Myocyte (in vitro differentiated cells): ENCODE measurements at places on chromosomes 13 and 19. TPM values are rescaled to one million over a fixed set of nuclear protein-coding genes. Genes with fewer than 3 reads are reported as not detected.

Gene KLK15
- total RNA-seq = not detected in 2 replicates

GRCh38 chr19:45293682-45294081, 29.0 kb downstream of the CKM start:
- DNase-seq = no peak

Gene C13orf42
- not detected in 2 replicates for total RNA-seq

Gene CYP4F3
- not detected in 2 replicates for total RNA-seq

- DNase-seq = no peak
Observed at GRCh38 chr19:48553676-48554384, 1.9 kb downstream of the SULT2B1 start.

- no peak for DNase-seq
Observed at GRCh38 chr19:6274756-6275155, 5.0 kb downstream of the MLLT1 start.

Gene SYT3
- not detected in 2 replicates for total RNA-seq

- no peak for DNase-seq
Observed at GRCh38 chr19:39481229-39481545, 549 bp downstream of the TIMM50 start.

DNA sequence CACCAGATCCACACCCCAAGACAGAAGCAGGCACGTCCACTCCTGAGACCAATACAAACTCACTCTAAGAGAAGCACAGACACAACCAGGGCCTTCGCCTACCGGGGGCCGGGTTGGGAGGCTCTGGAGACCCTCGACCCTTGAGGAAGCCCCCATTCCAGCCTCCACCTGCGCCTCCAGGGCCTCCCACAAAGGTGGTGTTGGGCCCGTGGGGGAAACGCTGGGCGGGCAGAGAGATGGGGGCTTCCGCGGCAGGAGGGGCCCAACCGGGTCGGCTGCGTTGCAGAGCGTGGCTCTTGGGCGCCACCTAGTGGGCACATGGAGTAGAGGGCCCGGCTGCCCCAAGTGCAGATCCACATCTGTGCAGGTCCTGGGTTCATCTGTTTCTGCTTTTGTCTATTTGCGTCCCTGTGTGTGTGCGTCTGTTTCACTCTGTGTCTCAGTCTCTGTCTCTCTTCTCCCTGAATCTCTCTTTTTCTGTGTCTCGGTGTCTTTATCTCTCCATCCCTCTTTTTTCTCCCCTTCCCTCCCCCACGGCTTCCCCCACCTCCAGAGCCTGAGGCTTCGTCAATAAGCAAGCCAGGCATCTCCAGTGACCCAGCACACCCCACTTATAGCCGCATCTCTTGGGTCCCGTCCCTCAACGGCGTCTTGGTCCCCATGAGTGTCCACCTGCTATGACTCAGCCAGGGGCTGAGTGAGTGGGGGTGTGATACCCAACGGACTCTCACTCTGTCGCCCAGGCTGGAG, 10.5 kb upstream of the TINCR start:
- peak; percentile 49 for DNase-seq

Gene C19orf53
- 147 and 150 TPM in 2 replicates for total RNA-seq

- no peak for DNase-seq
Observed at GRCh38 chr19:10979951-10980381, 19.1 kb downstream of the SMARCA4 start.

- no peak for DNase-seq
Observed at GRCh38 chr13:43446126-43446525, 340.6 kb downstream of the ENOX1 start.

DNA sequence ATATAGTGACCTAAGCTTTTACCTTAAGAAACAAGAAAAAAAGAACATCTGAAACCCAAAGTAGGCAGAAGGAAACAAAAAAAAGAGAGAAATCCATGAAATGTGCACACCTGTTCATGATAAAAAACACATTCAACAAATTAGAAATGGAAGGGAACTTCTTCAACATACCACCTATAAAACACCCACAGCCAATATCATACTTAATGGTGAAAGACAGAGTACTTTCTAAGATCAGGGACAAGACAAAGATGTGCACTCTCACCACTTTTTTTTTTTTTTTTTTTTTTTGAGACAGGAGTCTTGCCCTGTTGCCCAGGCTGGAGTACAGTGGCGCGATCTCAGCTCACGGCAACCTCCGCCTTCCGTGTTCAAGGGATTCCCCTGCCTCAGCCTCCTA, 29.2 kb downstream of the ZNF45 start:
- DNase-seq = no peak

GRCh38 chr19:58229255-58229639, 533 bp downstream of the ZNF544 start:
- peak; percentile 37 for DNase-seq

Gene CCL25
- total RNA-seq = not detected in 2 replicates

DNA sequence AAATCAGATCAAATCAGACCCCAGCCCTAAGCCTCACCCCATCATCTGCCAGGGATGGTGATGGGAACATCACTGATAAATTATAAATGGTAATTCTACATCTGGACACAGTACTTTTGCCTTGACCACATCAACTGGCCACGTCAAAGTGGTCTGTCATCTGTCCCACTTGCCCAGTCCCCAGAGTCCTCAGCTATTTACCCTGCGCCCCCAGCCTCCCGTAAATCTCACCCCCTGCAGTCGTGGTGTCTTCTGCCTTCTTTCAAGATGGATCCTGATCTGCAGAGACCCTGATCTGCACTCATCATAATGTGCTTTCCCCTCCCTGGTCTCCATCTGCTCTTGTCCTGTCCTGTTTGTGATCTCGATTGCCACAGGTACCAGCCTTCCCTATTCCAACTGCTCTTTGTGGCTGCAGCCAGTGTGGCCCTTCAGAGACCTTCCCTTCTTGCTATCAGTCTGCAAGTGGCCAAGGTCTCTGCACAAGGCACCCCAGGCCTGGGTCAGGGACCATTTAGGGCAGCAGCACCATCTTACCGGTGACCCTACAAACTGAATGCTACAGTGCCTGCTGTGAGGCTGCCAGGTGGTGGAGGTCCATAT, 26.7 kb upstream of the POP4 start:
- no peak for DNase-seq

Gene APOE
- total RNA-seq = 4,388 and 5,075 TPM in 2 replicates

DNA sequence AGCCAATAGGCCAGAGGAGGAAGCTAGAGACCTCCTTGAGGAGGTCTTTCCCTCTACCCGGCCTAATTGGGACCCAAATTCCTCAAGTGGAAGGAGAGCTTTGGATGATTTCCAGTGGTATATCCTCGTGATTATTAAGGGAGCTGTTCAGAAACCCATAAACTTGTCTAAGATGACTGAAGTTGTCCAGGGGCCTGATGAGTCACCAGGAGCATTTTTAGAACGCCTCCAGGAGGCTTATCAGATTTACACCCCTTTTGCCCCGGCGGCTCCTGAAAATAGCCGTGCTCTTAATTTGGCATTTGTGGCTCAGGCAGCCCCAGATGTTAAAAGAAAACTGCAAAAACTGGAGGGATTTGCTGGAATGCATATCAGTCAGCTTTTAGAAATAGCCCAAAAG, 198.1 kb downstream of the ZNF486 start:
- DNase-seq = peak; percentile 16

Gene JUND
- 244 and 299 TPM in 2 replicates for total RNA-seq

- DNase-seq = no peak
Observed at GRCh38 chr19:50178320-50178719, 15.2 kb upstream of the IZUMO2 start.

DNA sequence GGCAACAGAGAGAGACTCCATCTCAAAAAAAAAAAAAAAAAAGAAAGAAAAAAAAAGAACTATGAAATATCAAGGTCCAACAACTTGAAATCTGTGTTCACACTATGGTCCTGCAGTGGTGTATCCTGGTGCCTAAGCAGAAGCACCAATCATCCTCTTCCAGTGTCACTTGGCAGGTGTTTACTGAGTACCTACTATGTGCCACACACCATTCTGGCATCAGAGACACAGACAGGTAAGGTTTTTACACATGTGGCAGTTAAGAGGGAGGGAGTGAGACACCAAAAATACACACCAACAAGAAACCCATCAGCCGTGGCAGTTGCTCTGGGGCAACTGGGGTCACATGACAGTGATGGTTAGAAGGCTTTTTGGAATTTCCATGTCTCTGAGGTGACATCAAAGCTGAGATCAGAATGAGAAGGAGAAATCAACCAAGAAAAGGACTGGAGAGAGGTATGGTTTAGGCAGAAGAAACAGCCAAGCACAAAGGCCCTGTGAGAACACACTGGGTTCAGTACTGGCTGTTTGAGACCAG, 17.6 kb downstream of the PBX4 start:
- DNase-seq = no peak

GRCh38 chr19:56108447-56109195, 12.5 kb downstream of the ZNF787 start:
- no peak for DNase-seq

Gene PSG6
- total RNA-seq = not detected in 2 replicates

DNA sequence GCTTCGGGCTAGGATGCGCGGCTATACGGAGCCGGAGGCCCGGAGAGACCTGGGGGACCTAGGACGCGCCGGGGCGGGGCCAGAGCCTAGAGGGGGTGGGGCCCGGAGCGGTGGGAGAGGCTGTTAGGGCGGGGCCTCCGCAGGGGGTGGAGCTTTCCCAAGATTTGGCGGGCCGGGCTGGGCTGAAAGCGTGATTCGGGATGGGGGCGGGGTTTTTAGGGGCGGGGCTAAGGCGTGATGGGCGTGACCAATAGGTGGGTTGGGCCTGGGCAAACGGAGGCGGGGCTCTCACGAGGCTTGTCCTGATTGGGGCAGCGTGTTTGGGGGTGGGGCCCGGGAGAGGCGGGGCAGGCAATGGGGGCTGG, 439 bp downstream of the RAB11B start:
- DNase-seq = peak; percentile 83

DNA sequence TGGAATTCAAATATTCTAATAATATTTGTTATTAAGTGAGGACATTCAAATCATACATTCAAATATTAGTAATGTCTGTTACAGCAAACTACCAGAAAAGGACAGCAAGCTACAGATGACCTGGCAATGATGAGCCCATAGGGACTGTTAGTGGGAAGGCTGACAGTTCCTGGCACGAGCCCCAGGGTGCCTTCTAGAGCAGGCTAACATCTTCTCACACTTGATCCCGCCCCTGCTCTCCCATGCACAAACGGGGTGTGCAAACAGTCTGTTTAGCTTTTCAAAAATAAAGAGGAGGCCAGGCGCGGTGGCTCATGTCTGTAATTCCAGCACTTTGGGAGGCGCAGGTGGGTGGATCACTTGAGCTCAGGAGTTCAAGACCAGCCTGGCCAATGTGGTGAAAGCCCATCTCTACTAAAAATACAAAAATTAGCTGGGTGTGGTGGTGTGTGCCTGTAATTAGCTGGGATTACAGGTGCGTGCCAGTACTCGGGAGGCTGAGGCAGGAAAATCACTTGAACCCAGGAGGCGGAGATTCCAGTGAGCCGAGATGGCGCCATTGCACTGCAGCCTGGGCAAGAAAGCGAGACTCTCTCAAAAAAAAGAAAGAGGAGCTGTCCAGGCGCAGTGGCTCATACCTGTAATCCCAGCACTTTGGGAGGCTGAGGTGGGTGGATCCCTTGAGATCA, 9.6 kb upstream of the GARRE1 start:
- no peak for DNase-seq

DNA sequence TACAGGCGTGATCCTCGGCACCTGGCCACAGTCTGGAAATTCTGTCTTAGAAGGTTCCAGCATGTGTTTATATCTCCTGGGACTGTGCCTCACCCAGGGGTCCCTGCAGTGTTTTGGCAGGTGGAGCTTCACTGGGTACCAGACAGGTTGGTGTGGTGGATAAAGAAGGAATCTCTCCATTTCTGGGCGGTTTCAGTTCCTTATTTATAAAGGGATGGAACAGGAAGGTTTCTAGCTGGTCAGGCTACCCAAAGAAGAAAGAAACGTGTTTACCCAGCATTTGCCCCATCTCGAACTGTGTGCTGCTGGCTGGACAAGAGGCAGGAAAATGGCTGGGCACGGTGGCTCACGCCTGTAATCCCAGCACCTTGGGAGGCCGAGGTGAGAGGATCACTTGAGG, 9.8 kb downstream of the PNPLA6 start:
- no peak for DNase-seq
